Activated gamma-delta T cell (primary cell): ENCODE measurements at places on chromosomes 1 and 21.

DNA sequence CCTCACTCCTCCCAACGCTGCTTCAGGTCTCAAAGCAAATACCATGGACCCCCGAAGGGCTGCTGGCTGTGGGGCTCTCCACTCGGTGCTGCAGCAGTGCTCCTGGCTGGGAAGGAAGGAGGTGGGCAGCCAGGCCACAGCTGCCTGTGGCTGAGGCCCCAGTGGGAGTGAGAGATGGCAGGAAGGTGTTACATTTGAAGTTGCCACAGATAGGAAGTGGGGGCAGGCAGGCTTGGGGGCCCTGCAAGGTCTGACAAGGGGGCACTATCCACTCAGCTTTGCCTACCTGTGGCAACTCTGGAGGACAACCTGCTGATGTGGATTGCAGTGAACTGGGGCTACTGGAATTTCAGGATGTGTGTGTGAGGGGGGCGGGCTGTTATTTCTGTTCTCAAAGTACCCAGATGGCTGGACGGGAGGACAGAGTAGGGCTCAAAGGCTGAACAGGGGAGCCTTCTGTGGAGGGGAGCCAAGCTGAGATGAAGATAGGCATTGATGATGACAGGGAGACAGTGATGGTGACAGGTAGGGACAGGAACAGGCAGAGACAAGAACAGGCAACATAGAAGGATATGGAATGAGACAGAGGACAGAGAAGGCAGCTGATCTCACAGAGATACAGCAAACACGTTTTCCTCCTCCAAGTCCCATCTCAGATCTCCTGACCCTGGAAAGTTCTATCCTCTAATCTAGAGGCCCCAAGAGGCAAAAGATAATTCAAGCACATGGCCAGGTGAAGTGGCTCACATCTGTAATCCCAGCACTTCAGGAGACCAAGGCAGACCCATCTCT is 1.8 kb downstream of the ZNF683 start:
- no peak for DNase-seq

DNA sequence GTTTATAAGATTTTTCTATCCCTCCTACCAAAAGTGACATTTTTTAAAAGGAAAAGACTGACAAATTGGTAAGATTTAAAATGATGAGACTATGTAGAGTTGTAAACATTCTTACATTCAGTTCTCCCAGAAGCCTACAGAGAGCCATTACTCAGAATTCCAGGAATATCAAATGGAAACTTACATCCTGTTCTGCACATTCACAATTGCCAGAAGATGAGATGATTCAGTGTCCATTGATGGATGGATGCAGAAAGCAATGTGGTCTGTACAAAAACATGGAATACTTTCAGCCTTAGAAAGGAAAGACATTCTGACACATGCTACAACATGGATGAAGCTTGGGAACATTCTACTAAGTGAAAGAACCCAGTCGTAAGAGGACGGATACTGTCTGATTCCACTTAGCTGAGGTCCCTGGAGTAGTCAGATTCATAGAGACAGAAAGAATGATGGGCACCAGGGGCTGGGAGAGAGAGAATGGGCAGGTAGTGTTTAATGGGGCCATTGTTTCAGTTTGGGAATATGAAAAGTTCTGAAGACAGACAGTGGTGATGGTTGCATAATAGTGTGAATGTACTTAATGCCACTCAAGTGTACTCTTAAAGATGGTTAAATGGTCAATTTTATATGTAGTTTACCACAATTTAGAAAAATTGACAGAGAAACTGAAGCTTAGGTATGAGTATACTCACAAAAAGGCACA is 16.6 kb downstream of the MX1 start:
- DNase-seq, result no peak

- DNase-seq, result no peak
Measured at GRCh38 chr1:202228484-202229122, 35.0 kb downstream of the LGR6 start.

- no peak for DNase-seq
Measured at GRCh38 chr1:228015276-228016180, 8.7 kb downstream of the WNT3A start.
